ENCODE measurements at places on chromosomes 3 and 15. TPM values are rescaled to one million over a fixed set of nuclear protein-coding genes. Genes with fewer than 3 reads are reported as not detected.

GRCh38 chr15:38885471-38885952 lies 320.9 kb upstream of the RASGRP1 start:
- DNase-seq, result no peak

Gene VGLL3
- 55.7 TPM for total RNA-seq

Gene EPHB3
- 1.5 TPM for total RNA-seq

Gene VWA5B2
- total RNA-seq, result not detected

GRCh38 chr15:78682004-78682651 lies 41.1 kb upstream of the CHRNB4 start:
- DNase-seq, result no peak

DNA sequence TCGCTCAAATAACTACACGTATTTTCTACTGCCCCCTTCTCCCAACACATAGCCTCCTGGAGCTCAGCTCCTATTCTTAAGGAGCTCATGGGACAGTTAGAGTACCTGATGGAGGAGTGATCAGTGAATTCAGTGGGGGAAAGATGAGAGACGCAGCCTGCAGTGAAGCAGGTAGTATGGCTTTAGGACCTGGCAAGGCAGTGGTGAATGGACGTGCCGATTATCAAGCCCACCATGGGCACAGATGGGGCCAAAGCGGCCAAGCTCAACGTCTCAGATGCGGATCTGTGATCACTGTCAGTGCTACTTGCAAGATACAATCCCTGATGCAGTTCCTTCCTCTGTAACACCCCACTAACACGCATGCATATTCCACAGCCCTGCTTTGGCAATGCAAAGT lies 45.8 kb upstream of the ATP2B2 start:
- no peak for DNase-seq

Gene CNTN3
- total RNA-seq, result 2.0 TPM
